ENCODE measurements at places on chromosomes 11 and 22.

- peak; percentile 45 for DNase-seq
Observed at GRCh38 chr11:61480994-61481335, 27.6 kb upstream of the LRRC10B start.

DNA sequence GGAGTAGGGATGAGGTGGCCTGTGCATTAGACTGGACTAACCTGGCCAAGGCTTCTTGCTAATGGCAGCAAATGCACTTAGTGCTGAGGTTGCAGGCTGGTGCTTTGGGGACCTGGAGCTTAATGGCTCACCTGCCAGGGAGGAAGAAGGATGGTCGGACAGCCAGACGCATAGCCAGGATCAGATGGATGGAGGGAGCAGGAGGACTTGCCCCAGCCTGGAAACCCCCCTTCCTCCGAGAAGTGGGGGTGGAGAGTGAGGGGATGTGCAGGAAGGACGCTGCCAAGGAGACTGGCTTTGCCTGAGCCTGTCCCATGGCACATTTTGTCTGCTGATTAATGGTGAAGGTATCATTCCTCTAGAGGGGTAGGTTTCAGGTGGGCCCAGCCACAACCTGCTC, 17.9 kb downstream of the IGLL1 start:
- no peak for DNase-seq

GRCh38 chr11:10125522-10126133, 168.4 kb downstream of the SBF2 start:
- DNase-seq: no peak

DNA sequence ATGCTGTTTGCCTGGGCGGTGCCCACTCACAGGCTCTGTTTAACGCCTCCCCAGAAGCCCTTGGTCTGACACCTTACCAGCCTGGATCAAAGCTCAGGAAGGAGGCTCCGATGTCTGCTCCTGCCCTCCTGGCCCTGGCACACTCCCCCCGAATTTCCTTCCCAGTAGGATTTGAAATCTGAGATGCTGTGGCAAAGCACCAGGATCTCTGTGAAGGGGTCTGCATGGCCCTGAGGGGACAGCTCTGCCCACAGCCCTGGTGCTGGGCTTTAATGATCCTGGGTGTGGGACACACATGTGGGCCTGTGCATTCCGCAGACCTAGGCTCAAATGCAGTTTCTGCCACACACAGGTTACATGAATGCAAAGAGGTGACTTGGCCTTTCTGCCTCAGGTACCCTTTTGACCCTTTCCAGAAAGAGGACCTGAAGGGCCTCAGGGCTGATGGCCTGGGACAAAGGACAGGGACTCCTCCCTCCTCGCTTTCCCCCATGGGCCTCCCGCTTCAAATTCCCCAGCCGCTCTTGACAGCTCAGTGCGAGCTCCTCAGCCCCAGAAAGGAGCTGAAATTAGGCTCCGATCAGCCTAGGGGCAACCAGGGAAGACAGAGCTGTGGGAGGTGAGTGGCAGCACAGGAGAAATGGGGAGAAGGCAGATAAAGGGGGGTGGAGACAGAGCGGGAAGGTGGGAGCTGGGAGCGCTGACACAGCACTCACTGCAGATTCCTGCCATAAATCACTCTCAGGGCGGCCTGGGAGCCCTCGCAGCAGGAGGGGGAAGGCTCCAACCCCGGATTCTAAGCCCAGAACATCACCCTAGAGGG, 41.3 kb downstream of the TRIM29 start:
- no peak for DNase-seq

DNA sequence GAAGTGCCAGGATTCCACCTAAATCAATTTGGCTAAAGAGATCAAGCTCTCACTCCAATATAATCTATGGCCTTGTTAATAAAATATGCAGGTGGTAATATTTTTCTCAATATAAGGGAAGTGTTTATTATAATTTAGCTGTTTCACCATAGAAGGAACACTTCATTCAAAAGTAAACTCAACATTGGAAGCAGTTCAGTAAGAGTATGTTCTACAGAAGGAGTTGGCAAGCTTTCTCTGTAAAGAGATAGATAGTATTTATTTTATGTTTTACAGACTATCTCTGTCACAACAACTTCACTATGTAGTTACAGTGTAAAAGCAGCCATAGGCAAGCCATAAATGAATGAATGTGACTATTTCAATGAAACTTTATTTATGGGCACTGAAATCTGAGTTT, 313.6 kb upstream of the ANO3 start:
- no peak for DNase-seq

DNA sequence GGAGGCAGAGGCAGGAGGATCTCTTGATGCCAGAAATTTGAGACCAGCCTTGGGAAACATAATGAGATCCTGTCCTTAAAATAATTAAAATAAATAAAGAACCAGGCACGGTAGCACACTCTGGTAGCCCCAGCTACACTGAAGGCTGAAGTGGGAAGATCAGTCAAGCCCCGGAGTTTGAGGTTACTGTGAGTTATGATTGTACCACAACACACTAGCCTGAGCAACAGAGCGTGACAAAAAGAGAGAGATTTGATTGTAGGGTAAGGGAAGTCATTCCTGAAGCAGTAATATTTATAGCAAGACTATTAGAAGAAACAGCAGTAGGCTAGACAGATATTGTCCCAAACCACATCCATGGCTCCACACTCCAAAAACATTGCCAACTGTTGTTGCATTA, 1408.4 kb upstream of the TENM4 start:
- no peak for DNase-seq

DNA sequence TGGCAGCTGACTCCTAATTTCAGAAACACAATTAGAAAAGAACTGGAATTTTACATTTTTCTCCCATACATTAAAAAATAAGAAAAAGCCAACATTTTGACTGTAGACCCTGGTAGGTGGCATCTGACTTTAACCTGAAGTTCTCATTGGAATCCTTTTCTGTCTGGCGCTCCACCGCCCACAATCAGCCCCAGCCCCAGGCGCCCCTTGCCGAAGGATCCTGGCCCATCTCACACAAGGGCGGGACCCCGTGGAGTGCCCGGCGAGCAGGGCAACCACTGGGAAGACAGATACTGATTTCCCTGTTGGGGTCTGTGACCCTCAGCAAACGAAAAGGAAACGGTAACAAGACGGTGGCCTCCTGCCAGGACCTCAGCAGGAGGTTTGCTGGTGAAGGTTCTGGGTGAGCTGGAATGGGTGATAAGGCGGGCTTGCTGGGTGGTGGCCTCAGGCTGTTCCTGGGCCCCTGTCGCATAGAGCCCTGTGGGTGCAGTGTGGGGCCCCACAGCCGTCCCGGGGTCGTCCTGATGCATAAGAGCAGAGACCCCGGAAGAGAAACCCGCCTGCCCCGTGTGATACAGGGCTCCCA, 15.7 kb downstream of the TSPO start:
- DNase-seq: no peak

- no peak for DNase-seq
Observed at GRCh38 chr11:114236829-114237228, 59.4 kb upstream of the NNMT start.

DNA sequence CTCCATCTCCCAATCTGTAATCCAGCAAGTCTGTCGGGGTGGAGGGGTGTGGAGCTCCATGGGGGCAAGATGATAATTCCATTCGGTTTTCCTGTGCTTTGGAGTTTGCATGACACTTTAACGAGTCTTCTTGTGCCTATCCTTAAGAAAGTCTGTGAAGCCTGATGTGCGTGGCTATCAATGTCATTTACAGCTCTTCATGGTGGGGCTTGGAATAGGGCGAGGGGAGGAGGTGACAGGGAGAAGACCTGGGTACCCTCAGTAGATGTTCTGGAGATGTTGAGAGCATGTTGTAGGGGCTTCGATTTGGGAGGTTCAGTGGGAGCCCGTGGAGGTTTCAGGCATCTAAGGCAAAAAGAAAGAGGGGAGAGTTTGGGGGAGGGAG, 579 bp upstream of the PHLDB1 start:
- no peak for DNase-seq

GRCh38 chr22:48517039-48518030, 1310.3 kb downstream of the BRD1 start:
- no peak for DNase-seq

GRCh38 chr22:30596199-30596598, 4.5 kb upstream of the PES1 start:
- DNase-seq: no peak

DNA sequence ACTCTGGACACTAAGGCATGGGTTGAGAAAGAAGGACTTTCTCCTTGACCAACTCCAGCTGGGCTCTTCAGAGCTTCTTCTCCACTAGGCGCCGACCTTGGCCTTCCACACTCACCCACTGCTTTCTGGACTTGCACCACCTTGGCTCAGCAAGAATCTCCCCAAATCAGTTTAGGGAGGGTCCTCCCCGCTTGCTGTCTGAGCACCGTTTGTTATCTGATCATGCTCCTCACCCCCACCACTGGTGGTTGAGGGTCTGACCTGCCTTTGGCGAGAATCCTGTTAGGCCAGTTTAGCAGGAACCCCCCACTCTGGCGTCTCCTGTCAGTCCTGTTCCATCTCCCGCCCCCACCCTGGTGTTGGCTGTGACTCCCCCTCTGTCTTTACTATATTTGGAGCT, 10.4 kb downstream of the APOL2 start:
- no peak for DNase-seq

- DNase-seq: no peak
Observed at GRCh38 chr11:26228778-26229177, 103.2 kb upstream of the ANO3 start.

- DNase-seq: no peak
Observed at GRCh38 chr11:45677770-45678512, 12.5 kb upstream of the CHST1 start.

DNA sequence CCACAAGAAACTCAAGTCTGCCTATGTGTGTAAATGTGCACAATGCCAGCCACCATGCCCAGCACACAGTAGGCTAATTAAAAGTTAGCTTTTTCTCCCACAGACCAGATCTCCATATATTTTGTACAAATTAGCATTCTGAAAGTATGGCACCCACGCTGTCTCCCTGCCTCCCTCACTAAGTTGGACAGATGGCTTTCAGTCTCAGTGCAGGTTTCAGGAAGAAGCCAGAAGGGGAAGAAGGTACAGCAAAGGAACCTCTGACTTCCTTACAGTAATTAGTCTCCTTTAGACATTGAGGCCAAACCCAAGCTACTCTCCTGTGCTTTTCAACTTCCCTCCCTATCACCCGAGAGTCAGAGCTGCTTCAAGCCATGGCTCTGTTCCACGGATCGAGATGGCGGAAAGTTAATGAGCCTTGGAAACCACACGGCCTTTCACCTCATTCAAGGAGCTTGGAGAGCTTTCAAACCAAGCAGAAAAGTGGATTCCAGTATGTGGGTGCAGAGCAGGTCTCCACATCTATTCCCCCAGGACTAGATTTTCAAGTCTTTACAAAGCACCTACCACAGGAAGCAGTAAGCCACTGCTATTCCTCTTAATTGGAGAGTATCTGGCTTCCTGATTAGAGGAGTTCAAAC, 221.1 kb upstream of the NARS2 start:
- DNase-seq: no peak

DNA sequence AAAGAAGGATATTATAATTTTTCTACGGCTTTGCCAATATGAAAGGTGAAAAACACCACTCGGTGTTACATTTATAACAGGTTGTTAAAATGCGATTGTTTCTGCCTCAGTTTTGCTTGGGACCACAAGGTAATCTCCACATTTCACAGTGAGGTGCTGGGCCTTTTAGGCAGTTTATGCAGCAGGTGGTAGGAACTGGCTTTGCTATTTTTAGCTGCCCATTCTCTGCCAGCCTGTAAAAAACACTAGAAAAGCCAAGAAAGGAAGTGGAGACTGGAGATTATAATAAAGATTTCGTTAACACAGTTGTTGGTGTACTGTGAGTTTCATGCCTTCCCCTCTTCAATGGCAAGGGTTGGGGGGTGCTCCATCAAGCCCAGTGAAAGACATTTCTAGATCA, 8.0 kb upstream of the MRPL16 start:
- no peak for DNase-seq

DNA sequence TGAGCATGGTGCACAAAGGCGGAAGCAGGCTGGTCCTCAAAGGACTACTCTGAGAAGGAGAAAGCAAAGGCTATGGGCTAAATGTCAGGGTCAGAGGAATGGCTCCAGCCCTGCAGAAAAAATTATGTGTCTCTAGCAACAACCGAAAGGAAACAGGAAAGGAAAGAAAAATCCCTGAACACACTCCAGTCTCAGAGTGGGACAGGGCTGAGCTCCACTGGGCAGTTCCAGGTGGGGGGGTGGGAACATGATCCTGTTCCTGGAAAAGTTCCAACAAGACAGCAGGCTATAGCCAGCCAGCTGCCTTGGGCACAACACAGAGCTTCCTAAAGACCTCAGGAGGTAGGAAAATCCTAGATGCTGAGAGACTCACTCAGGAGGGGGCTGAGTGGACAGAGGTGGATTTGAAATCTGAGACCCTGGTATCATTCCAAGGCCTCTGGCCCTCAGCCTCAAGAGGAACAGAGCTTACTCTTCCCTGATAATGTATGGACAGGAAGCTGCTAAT, 1088.2 kb downstream of the TBC1D22A start:
- DNase-seq: peak; percentile 35

DNA sequence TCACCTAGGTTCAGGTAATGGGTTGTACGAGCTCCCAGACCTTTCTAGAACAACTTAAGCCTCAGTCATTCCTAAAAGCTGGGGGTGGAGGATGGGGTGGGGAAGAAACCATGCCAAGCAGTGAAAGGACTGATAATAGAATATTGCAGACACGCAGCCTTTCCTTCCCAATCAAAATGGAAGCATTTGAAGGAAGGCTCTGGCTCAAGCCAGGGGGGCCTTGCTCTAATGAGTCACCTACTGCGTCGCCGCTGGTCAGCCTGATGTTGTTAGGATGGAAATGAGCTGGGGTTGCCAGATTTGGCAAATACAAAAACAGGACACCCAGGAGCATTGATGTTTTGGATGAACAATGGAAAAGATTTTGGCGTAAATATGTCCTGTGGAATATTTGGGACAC, 6.2 kb downstream of the SYT12 start:
- DNase-seq: no peak

- no peak for DNase-seq
Observed at GRCh38 chr11:105824457-105825013, 197.5 kb downstream of the MSANTD4 start.

GRCh38 chr22:25702571-25703167, 39.3 kb upstream of the MYO18B start:
- DNase-seq: no peak

DNA sequence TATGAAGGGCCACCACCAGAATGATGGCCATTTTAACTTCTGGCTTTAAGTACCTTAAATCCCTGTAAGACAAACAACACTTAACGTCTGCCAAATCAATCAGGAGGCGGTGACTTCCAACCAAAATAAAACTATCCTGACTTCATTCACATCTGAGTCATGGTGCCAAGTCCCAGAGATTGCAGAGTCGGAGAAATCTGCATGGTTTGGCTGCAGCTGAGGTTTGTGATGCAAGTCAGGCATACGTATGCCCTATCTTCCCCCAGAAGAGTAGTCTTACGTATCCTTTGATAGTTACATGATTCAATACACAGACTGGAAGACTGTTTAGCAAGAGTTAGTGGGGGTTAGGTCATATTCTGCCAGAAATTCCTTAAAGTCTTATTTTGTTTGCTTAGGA, 1.7 kb upstream of the GAB2 start:
- DNase-seq: no peak

DNA sequence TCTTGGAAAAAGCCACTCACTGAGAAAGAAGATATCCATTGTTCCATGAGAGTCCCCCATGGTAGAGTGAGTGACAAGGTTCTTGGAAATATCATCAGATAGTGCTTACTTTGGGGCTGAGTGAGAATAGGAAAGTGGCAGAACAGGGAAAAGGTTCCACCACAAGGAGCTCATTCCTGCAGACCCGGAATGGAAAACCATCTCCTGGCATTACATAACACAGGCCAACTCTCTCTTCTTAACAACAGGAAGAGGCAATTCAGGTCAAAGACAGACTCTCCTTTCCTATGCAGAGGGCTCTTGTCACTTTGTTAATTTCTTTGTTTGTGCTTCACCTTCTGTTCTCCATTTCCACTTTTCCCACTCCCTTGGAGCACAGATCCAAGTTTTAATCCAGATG, 259.7 kb downstream of the KIRREL3 start:
- no peak for DNase-seq

All from left renal pelvis (tissue), 4 donors.